NCI-H510A (cell line): ENCODE measurements at places on chromosomes 2 and 18.

GRCh38 chr2:118738524-118739308 lies 108.7 kb downstream of the EN1 start:
- peak; percentile 36 for DNase-seq

DNA sequence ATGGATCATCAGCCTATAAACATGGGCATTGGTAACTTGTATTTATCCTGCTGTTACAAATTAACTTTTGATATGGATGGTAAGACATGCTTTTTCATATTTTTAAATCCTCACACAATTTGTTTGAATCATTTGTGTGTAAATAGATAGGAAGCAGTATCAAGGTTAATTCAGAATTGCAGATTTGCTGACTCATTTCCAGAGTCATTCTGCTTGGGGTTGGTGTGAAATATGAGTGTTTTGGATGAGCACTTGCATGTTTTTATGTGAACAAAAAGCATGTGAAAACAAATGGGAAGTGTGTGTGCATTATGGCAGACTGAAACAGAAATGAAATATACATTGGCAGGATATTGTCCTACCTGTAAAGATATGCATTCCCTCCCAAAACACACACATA lies 11.8 kb downstream of the CCDC85A start:
- no peak for DNase-seq

GRCh38 chr2:172630181-172630580 lies 74.3 kb downstream of the PDK1 start:
- no peak for DNase-seq

DNA sequence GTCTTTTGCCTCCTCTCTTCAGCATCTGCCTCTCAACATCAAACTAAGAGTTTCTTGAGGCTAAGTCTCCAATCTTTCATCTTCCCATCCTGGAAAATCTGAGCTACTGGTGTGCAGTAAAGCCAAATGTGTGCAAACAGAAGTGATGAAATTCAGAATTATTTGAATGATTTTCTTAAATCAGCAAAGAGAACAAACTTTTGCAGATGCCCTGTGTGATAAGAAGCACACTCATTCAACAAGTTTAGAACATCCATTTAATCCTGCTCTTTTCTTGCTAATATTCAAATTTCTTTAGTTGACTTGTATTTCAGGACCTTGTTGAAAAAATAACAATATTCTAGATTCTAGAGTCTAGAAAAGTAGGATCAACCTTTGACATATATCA lies 1374.9 kb upstream of the CELF4 start:
- no peak for DNase-seq

- no peak for DNase-seq
These were observed 89.4 kb upstream of the TAF1B start for GRCh38 chr2:9753665-9754531.

- no peak for DNase-seq
These were observed 98.7 kb downstream of the ACVR1 start for GRCh38 chr2:157777427-157777826.

DNA sequence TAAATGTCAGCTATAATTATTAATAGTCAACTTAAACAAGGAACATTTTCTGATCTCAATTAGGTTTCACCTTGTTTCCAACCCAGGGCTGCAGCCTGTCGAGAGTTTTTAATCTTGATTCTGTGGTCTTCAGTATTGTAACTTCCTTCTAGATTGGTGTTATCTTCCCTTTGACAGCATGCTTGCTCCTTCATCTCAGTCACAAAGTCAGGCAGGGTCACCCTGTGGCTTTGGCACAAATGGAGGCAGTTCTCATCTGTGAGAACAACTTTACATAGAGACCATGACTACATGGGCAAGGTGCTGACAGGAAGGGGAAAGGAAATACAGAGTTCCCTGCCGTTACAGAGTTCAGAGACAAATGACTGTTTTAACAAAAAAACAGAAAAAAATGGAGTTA lies 50.5 kb downstream of the HNRNPLL start:
- DNase-seq, result no peak

DNA sequence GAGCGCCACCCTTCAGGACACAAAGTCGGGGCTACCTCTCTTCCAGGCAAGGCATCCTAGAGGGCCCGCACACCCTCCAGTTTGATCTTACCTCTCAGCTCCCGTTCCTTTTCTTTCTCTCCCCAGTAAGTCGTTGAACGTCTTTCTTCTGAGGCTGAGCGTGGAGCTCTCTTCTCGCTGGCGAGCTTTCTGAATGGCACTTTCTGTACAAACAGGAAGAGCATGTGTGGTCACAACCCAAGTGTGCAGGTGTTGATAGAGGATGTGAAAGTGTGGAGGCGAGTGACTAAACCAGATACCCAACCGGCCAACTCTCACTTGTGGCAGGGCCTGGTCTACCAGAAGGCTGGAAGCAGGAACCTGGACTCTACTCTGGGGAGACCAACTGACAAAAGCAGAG lies at the start of gene AFF3:
Gene AFF3 (minus strand): TSS at position 198 of the 400 bp plus-strand sequence. CDS start 38,136 bp downstream, outside the sequence.
- DNase-seq, result no peak

DNA sequence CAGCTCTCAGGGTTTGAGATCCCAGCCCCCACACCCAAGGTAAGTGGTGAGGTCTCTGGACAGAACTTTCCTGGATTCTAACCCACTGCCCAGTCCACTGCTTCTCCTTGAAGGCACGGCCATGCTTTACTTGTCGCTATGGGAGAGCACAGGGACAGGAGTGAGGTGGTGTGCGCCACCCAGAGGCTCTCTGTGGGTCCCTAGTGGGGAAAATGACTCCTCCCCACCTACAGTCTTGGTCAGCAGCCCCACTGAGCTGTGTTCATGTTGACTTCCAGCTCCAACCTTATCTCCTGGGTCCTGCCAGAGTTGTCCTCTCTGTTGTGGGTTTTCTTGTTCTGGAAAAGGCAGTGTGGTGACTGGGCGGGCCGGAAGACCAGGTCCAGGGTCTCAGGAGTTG lies 11.1 kb downstream of the TET3 start:
- no peak for DNase-seq

GRCh38 chr2:138104071-138104470 lies 139.8 kb downstream of the HNMT start:
- no peak for DNase-seq

- DNase-seq, result no peak
These were observed 530.6 kb downstream of the ERBB4 start for GRCh38 chr2:212007972-212008371.

DNA sequence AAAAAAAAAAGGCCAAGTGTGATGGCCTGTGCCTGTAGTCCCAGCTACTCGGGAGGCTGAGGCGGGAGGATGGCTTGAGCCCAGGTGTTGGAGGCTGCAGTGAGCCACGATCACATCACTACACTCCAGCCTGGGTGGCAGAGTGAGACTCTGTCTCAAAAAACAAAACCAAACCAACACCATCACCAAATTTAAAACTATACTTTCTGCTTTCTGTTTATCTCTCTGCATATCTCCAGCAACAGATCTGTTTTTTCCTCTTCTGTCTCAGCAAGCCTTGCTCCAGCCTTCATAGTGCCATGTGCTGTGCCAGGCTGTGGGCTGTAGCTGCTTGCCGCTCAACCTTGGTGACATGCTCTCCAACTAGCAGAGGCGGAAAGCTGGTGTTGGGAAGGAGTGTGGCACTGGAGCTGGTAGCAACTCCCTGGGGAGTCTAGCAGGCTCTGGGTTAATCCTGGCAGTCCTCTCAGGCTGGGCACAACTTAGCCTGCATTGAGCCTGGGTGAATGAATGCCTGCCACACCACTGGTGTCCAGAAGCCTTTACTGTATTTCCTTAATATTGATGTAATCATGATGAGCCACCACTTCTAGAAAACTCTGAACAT lies 204.1 kb downstream of the LDLRAD4 start:
- DNase-seq, result no peak

GRCh38 chr2:205913668-205914067 lies 172.3 kb downstream of the INO80D start:
- DNase-seq, result no peak

GRCh38 chr2:32271063-32271462 lies 6.4 kb upstream of the NLRC4 start:
- DNase-seq, result no peak

DNA sequence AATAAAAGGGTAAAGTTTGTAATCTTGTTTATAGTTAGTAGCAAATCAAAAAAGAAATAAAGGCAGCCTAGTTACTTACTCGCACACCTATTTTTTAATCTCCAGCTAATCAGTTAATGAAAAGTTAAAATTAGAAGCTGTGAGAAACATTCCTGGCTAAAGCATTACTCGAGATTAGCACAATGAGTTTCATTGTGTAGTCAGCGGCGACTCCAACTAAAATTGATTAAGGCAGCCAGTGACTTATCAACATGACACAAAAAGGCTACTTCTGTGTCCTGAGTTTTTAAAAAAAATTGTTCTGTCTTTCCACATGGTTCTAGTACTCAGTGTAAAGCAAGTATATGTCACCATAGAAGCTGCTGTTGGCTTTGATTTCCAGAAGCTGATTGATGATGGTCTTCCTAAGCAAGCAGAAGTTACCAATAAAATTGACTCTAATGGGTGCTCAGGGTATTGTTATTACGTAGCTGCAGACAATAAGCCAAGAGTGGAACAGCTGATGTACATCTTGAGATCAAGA lies 159.2 kb downstream of the CPS1 start:
- DNase-seq, result no peak

DNA sequence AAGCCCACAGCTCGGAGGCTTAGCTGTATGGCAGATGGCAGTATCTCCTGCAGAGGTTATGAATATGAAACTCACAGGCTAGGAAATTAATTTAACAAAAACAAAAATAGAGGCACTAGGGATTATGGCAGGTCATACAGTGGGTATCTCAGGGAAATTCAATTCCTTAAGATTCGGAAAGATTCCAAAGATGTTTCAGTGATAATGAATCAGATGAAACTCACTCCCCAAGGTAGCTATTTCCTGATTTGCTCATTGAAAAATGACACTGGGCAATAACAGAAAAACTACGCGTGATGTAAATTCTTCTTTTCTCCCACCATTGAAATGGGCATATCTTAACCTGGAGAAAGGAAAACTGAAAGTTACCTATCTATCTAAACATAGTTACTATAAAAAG lies 414.1 kb downstream of the STK39 start:
- no peak for DNase-seq

DNA sequence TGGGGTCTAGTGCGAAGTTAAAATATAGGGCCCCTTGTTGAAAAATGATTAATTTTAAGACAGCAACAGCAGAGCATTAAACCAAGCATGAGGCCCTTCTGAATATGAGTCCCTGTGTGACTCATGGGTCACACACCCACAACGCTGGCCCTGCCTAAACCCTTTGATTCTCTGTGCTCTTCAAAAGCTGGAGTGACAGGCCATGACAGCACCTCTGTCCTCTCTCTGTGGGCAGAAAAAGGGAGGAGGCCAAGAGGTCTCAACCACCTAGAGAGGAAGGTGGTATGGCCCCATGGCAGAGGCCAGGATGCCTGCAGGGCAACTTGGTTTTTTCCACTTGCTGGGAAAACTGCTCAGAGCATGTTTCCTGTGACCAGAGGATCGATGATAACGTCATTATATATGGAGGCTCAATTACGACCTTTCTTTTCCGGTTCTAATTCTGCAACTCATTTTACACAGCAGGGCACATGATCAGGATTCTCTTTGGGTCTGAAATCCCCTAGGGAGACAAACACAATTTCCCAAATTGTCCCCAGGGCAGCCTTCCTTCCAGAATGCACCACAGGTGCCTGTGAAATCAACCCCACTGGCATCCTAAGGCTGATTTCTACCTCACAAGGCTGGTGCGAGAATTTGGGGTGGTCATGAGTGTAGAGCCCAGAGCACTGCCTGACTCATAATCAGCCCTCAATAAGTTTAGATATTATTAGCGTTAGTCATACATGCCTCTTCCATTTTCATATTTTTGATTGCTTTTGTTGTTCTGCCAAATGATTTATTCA lies 102.0 kb upstream of the PPP1CB start:
- no peak for DNase-seq

DNA sequence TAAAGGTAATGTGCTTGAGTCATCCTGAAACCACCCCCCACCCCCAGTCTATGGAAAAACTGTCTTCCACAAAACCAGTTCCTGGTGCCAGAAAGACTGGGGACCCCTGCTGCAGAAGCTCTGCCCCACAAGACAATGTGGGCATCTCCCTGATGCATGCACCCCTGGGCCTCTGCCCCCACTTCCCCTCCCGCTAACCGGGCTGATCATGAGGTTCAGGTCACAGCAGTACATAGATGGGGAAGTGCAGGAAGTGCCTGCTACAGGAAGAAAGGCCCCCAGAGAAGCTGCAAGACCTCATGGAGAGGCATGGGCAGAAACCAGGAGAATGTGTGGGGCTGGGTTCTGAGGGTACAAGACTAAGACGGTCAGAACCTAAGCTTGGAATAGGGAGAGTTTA lies 243.4 kb upstream of the ID2 start:
- no peak for DNase-seq

GRCh38 chr2:157784169-157784822 lies 91.8 kb downstream of the ACVR1 start:
- no peak for DNase-seq

- no peak for DNase-seq
These were observed 22.6 kb upstream of the CCDC141 start for GRCh38 chr2:179072527-179072926.

- no peak for DNase-seq
These were observed 156.1 kb upstream of the VRK2 start for GRCh38 chr2:57890464-57890863.

- DNase-seq, result no peak
These were observed 43.7 kb upstream of the CAB39 start for GRCh38 chr2:230668939-230669303.

DNA sequence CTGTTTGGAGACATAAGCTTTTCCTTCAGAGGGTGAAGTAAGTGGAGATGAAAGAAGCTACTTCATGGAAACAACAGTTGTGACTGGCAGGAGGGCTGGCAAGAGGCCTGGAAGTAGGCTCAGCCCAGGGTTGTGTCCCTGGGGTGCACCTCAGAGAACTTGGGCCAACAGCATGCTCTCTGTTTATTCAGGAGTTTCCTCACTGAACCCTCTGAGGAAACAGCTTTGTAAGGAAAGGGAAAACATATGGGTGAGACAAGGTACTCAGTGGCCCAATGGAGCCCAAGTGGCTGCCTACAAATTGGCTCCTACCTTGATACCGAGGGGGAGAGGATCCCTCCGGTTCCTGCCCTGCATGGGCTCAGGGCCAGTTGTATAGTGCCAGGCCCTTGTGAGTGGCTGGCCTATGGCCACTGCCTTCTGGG lies 115.5 kb upstream of the ITGA6 start:
- no peak for DNase-seq

DNA sequence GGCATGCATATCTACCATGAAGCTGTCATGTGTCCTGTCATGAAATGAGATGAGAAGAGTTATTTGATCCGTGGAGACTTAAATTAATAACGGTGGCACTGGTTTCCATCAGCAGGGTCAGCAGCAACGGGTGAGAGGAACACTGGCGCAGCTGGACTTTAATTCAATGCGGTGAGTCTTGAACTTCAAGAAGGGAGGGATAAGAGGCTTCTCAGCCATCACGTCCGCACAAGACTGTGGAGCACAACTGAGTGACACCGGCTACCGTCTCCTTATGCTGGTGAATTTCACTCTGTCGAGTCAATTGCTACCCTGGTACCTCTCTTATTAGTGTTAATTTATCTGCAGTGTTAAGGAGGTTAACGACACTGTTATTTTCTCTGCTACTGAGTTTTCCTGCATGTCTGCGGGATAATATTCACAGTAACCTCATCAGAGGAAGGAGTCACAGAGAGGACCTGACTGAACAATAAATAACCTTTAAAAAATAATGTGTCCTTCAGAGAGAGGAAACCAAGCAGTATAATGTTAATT lies 236.8 kb downstream of the EPHA4 start:
- no peak for DNase-seq

- no peak for DNase-seq
These were observed 143.4 kb downstream of the NCKAP5 start for GRCh38 chr2:133424876-133425275.

GRCh38 chr2:74369976-74370375 lies 10.1 kb downstream of the DCTN1 start:
- DNase-seq, result no peak

- no peak for DNase-seq
These were observed 178.8 kb upstream of the TWIST2 start for GRCh38 chr2:238669046-238669445.

- no peak for DNase-seq
These were observed 25.9 kb upstream of the RFX8 start for GRCh38 chr2:101500860-101501259.
